ENCODE measurements at places on chromosomes 7 and 10.

DNA sequence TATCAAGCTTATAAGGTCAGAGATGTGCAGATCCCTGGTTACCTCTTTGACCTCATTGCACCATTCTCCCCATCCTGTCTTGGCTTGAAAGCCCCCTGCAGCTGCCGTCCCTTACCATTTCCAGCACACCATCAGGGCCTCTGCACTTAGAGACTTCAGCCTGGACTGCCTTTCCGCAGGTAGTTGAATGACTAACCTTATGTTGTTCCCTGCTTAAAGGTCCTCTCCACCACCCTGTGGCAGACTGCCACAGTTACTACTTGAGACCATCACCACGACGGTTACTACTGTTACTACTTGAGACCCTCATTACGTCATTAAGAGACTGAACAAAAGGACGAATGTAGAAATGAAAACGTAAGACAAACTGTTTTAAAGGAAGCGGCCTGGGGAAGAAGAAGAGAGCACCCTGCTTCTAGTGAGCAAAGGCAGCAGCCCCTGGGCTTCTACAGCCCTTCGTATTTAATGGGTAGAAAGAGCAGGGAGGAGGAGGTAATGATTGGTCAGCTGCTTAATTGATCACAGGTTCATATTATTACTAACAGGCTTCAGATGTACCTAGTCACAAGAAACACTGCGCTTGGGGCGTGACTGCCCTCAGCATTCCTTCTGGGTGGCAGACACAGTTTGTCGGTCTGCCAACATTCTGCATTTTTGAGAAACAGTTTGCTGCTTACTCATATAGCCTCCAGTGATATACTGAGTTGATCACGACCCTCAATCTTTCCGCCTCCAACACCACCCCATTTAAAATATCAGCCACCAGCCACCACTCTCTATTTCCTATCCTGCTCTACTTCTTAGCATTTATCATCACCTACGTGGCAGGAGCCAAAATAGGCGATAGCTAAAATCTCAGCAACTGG lies 74.1 kb upstream of the PARD3 start:
- no peak for DNase-seq

DNA sequence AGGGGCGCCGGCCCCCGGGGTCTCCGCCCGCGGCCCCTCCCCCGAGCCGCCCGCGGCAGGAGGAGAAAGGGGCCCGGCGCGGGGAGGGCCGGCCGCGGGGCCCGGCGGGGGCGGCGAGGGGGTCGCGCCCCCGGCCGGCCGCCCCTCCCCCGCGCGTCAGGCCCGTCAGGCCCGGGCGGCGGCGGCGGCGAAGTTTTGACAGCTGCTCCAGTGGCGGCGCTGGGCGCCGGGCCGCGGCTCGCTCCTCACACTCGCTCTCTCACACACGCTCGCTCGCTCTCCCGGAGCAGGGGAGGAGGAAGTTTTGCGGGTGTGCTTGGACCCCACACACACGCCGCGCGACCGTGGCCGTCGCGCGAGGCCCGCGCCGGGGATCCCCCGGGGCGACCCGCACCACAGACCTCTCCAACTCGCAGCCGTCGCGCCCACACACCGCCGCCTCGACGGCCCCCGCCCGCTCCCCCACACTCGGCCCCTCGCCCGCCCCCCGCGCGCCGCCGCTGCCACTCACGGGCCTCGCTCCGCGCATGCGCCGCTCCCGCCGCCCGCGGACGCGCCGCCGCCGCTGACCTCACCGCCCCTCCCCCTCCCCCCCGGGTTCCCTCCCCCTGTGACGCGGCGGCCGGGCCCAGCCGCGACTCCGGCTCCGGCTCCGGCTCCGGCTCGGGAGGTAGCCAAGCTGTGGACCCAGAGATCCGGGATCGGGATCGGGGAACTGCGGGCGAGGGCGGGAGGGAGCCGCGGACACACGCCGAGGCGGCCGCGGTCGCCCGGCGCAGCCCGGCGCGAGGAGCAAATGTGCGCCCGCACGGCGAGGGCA lies 518 bp upstream of the KMT2C start:
- peak; percentile 64 for DNase-seq

DNA sequence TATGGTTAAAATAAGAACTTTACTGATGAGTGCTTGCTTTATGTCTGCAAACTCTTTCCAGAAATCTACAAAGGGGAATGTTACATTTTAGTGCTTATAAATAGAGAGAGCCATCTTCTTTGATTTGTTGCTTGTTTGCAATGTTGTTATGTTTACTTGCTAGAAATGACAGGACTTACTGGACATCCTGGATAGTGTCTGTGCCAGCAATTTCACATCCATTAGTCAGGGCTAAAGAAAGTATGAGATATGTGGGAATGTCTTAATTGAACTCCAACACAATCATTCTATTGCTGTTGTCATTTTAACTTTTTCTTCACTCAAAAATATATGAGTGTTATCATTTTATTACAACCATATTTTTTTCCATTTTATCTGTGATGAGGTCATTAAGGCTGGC lies 453.2 kb downstream of the TNS3 start:
- DNase-seq, result no peak

DNA sequence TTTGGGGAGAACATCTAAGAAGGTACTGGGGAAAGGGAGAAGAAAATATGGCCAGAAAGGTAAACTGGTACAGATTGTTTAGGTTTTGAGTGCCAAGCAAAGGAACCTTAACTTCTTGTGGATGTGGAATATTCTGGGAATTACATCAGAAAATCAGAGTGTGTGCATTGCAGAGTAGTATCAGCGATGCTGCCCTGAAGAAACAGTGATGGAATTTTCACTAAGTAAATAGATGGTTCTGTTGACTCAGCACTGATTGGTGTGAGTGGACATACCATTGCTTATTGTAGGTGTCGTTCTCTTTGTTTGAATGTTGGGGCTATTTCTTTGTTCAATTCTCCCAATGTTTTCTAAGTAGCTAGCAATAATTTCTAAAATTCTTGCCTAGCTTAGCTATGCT lies 24.4 kb upstream of the AKR1B1 start:
- no peak for DNase-seq

- no peak for DNase-seq
Observed at GRCh38 chr10:89836840-89837164, 135.4 kb downstream of the KIF20B start.

DNA sequence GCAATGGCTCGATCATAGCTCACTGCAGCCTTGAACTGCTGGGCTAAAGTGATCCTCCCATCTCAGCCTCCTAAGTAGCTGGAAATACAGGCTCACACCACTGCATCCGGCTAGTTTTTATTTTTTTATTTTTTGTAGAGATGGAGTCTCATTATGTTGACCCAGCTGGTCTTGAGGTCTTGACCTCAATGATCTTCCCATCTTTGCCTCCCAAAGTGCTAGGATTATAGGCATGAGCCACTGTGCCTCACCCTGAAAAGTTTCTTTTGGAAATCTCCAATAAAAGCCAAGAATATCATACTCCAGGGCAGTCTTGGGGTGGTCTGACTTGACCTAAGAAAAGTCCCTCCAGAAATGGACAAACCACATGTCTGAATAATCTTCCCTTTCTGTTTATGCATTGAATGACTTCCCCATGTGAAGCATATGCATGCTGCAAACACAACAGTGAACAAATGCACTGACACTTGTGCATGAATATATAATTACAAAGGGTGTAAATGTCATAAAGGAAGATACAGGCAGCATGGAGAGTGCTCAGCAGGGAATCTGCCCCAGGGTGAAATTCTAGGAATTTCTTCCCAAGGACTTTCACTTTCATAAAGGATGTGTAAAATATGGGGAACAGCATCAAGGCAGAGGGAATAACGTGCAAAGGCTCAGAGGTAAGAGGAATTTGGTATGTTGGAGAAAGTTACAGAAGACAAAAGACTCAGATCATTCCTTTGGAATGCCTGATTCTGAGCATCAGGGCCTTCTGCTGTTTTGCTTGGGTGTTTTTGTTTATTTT lies 142.4 kb upstream of the LYZL1 start:
- DNase-seq, result no peak

DNA sequence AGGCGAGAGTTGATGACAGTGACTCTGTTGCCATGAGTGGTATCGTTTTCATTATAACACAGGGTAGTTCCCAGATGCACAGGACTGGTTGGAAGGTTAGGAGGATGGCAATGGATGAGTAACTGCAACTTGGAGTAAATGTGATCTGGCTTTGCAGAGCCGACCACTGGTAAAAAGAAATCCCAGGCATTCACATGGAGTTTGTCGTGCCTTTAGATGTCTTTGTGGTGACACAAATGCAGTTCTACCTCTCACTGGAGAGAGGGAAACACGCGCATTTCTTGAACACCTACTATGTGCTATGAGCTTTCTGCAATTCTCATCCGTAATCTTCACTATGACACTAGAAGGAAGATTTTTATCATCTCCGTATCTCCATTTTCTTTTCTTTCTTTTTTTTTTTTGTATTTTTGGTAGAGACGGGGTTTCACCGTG lies 1.7 kb upstream of the MNX1 start:
- DNase-seq, result no peak

DNA sequence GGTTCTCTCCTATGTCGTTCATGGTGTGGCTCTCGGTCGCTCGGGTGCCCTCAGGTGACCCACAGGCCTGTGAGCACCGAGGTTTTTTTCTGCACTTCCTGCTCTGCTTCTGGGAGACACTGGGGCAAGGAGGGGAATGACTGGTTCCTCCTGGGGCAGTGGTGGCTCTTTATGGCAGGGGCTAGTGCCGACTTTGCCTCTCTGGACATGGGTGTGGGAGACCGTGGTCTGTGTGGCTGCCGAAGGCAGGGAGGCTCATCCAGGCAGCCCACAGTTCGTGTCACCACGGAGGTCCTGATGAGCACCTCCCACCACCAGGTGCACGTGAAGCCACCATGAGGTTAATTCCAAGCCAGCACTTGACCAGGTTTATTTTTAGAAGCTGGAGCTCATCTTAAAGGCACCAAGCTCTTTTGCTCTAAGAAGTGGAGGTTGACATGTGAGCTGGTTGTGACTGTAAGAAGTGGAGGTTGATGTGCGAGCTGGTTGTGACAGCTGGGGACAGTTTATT lies 24.7 kb upstream of the DPYSL4 start:
- peak; percentile 17 for DNase-seq

DNA sequence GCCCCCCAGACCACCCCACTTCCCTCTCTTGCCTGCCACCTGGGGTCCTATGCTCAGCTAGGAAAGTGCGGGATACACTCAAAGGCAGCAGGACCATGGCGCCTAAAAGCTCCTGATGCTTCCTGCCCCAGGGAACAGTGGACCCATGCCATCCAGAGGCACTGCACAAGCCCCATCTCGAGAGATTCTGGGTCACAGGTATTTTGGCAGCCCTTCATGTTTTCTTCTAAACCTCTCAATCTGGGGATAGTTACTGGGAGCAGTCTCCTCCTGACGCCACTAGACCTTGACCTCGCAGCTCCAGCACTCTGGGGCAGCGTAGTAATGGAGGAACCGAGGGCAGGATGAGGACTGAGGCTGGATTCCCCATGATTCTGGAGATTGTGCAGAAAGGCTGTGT lies 107.1 kb downstream of the GRK5 start:
- DNase-seq, result no peak

GRCh38 chr10:102152545-102152890 lies 329 bp downstream of the NOLC1 start:
- DNase-seq, result peak; percentile 16

GRCh38 chr10:4240608-4241197 lies 455.7 kb upstream of the KLF6 start:
- no peak for DNase-seq

DNA sequence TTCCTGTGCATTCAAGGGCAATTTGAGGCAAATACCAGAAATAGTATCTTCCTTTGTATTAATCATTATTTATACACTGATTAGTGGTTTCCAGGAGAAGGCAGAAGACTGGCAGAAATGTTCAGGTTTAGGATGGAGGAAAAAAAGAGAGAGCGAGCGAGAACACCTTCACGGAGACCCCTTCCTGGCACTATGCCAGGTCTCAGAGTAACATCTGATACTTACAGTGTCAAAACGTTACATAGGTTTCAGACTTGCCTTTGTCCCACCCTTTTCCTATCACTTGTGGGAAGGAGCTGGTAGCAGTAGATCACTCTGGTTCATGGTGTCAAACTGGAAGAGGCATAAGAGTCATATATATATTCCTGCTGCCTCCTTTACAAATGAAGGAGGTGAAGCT lies 652 bp downstream of the OR2A12 start:
- no peak for DNase-seq

DNA sequence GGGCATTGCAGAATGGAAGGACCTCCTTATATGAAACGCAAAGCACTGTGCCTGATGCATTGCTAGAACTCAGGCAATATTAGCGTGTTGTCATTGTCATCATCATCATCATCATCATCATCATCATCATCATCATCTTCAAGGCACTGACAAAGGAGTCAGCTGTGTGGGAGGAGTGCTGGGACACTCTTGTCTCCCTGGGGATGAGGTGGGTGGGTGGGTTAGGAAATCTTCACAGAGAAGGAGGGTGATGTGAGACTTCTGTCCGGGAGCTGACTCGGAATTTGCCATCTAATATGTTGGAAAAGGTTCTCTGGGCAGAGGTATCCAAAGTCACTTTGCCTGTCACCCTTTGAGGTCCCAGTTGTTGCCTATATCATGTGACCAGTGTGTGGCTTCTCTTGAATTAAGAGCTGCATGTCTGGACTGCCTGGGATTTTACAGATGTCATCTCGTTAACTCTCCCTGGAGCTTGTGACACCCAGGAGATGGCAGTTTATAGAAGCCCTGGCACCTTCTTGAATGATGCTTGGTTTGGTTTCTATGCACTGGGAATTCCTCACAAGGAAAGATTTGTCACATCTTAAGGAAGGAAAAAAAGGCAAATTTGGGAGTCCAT lies 7.1 kb downstream of the HTRA1 start:
- no peak for DNase-seq

DNA sequence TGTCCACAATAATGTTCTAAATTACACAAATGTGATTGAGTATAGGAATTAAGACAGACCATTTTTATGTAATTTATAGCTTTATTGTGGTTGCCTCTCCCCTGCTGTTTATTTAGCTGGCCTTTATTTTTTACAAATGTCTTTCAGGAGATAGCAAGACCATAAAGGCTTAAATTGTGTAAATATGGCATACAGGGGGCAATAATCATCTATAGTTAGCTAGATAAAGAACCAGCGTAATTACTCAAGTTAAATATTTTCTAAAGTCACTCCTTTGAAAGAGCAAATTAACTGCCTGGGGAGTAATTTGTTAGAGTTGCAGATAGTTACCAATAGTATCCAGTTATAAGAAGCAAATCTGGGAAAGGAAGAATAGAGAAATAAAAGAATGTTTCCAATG lies at the start of gene MALRD1:
Gene MALRD1 (plus strand): TSS at position 313 of the 400 bp plus-strand sequence. CDS start 138 bp downstream, outside the sequence.
- DNase-seq, result no peak

GRCh38 chr7:142872106-142872675 lies 13.4 kb downstream of the TRPV6 start:
- no peak for DNase-seq

GRCh38 chr7:6504996-6505395 lies 46.3 kb downstream of the GRID2IP start:
- DNase-seq, result no peak

GRCh38 chr7:157479326-157479725 lies 142.5 kb downstream of the DNAJB6 start:
- DNase-seq, result no peak
